ENCODE measurements at places on chromosomes 2 and 18. TPM values are rescaled to one million over a fixed set of nuclear protein-coding genes. Genes with fewer than 3 reads are reported as not detected.

Gene ANKRD36B
- total RNA-seq: 108 TPM

Gene ADGRF3
- 1.8 TPM for total RNA-seq

Gene STK36
- total RNA-seq: 10.5 TPM

Gene RNF152
- 0.39 TPM for total RNA-seq

Gene WNT10A
- 10.8 TPM for total RNA-seq

Gene NT5DC4
- total RNA-seq: not detected

Gene NEU2
- total RNA-seq: not detected

Gene RBKS
- total RNA-seq: 25.3 TPM

Gene CRYBA2
- total RNA-seq: not detected

Gene GALR1
- not detected for total RNA-seq

Gene ST3GAL5
- 25.8 TPM for total RNA-seq

Gene NTSR2
- not detected for total RNA-seq

Gene OLA1
- 36.9 TPM for total RNA-seq

GRCh38 chr2:135076556-135076955 lies 24.5 kb downstream of the RAB3GAP1 start:
- no peak overlapping the region for H3K27ac ChIP-seq
- H3K4me1 ChIP-seq: peaks cover 6% of the 10 kb centered on the region
- no peaks in the 10 kb centered on the region for H3K27me3 ChIP-seq
- peaks cover 8% of the 10 kb centered on the region for H3K36me3 ChIP-seq

- H3K27me3 ChIP-seq: no peaks in the 10 kb centered on the region
- H3K4me1 ChIP-seq: no peaks in the 10 kb centered on the region
- H3K4me3 ChIP-seq: no peak overlapping the region
These were observed 256.0 kb downstream of the VAPA start for GRCh38 chr18:10169814-10170213.

- H3K4me1 ChIP-seq: no peaks in the 10 kb centered on the region
- no peak overlapping the region for H3K27ac ChIP-seq
- peaks cover 91% of the 10 kb centered on the region for H3K36me3 ChIP-seq
- no peaks in the 10 kb centered on the region for H3K27me3 ChIP-seq
These were observed 19.0 kb upstream of the SAG start for GRCh38 chr2:233288663-233289062.

- H3K36me3 ChIP-seq: no peaks in the 10 kb centered on the region
- H3K4me3 ChIP-seq: no peak overlapping the region
- DNase-seq: no peak
- H3K27ac ChIP-seq: no peak overlapping the region
These were observed 263.1 kb upstream of the ID2 start for GRCh38 chr2:8418721-8419120.

GRCh38 chr2:133608291-133608690 lies 40.0 kb upstream of the NCKAP5 start:
- no peaks in the 10 kb centered on the region for H3K27me3 ChIP-seq
- no peak for DNase-seq
- H3K4me1 ChIP-seq: no peaks in the 10 kb centered on the region
- no peak overlapping the region for H3K4me3 ChIP-seq

DNA sequence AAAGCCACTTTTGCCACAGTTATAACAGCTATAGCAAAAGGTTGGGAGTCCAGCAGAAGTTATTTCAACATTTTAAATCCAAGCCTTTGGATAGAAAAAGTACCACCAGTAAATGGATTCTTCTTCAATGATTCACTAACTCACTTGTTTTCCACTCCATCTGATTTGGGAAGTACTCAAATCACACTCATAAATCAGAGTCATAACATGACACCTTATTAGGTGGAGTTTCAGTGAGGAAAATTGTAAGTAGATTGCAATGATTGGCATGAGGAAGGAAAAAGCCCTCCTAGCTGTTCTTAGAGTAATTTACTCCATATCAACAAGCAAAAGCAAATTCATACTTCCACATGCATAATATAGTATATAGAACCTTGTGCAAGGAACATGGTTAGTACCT lies 132.9 kb downstream of the NR4A2 start:
- no peak for DNase-seq
- H3K27ac ChIP-seq: no peak overlapping the region
- no peaks in the 10 kb centered on the region for H3K36me3 ChIP-seq

DNA sequence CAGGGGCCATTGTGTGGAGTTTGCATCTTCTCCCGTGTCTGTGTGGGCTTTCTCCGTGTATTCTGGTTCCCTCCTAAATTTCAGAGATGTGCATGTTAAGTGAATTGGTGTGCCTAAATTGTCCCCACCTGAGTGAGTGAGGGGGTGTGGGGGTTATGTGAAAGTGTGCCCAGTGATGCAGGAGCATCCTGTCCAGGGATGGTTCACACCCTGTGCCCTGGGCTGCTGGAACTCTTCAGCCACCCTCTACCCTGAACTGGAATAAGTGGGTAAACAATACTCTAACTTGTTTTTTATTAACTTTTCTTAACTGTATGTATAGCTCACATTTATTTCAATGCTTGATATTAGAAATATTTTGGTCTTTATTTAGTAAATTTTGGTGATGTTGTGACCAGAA lies 56.0 kb downstream of the UBE2E3 start:
- no peaks in the 10 kb centered on the region for H3K27me3 ChIP-seq
- H3K4me1 ChIP-seq: no peaks in the 10 kb centered on the region
- H3K4me3 ChIP-seq: no peak overlapping the region
- no peaks in the 10 kb centered on the region for H3K36me3 ChIP-seq
- no peak for DNase-seq

DNA sequence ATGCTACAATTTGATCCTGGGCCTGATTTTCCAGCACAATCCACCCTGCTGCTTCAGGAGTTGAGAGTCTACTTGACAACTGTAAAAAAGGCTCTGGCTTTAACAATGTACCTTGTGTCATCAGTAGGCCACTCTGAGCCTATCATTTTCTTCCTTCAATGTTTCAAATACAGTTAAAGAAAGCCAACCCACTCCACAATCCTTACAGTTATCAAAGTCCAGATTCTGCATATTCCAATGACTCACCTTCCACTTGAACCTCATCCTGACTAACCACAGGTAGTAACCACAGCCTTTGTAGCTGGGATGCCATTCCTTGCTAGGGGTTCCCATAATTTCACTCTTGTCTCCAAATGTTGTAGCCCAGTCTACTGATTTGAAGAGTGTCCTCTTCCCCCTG lies 35.5 kb upstream of the AQP4 start:
- no peaks in the 10 kb centered on the region for H3K36me3 ChIP-seq
- H3K4me3 ChIP-seq: no peak overlapping the region
- H3K4me1 ChIP-seq: no peaks in the 10 kb centered on the region
- no peak for DNase-seq
- no peak overlapping the region for H3K27ac ChIP-seq

- H3K36me3 ChIP-seq: no peaks in the 10 kb centered on the region
- DNase-seq: no peak
- no peaks in the 10 kb centered on the region for H3K4me1 ChIP-seq
- H3K27me3 ChIP-seq: no peaks in the 10 kb centered on the region
- no peak overlapping the region for H3K27ac ChIP-seq
These were observed 216.5 kb downstream of the KLHL29 start for GRCh38 chr2:23601301-23601965.

- H3K36me3 ChIP-seq: no peaks in the 10 kb centered on the region
- no peak for DNase-seq
- H3K27ac ChIP-seq: no peak overlapping the region
These were observed 26.1 kb upstream of the FN1 start for GRCh38 chr2:215461836-215462532.

- H3K4me1 ChIP-seq: no peaks in the 10 kb centered on the region
- DNase-seq: no peak
- peaks cover 12% of the 10 kb centered on the region for H3K27me3 ChIP-seq
- no peak overlapping the region for H3K27ac ChIP-seq
- H3K36me3 ChIP-seq: no peaks in the 10 kb centered on the region
These were observed 11.6 kb downstream of the ECEL1 start for GRCh38 chr2:232476045-232476444.

- H3K36me3 ChIP-seq: no peaks in the 10 kb centered on the region
- no peak overlapping the region for H3K27ac ChIP-seq
- DNase-seq: no peak
- H3K4me1 ChIP-seq: peaks cover 42% of the 10 kb centered on the region
- H3K27me3 ChIP-seq: no peaks in the 10 kb centered on the region
These were observed 114.4 kb downstream of the SMAD7 start for GRCh38 chr18:48836231-48836805.

GRCh38 chr2:113012436-113013335 lies 7.4 kb downstream of the IL36A start:
- DNase-seq: no peak
- H3K27ac ChIP-seq: no peak overlapping the region
- no peak overlapping the region for H3K4me3 ChIP-seq
- H3K27me3 ChIP-seq: peaks cover 4% of the 10 kb centered on the region
- no peaks in the 10 kb centered on the region for H3K4me1 ChIP-seq

DNA sequence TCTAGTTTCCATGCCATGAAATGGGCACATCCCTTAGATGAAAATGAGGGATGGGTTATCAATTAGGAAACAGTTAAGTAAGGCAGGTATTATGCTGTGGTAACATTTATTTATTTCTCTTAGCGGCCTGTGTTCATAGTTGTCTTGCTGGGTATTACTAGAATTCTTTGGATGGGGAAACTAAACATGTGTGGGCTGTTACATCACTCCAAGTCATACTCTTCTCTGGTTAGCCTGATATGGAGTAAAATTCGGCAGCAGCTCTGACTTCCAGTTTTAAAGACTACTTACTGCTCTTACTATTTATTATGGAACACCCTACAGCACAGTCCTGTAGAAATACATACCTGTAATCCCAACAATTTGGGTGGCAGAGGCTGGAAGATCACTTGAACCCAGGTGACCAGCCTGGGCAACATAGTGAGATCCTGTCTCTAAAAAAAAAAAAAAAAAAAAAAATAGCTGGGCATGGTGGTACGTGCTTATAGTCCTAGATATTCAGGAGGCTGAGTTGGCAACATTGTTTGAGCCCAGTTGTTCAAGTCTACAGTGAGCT lies 33.1 kb upstream of the RASGRP3 start:
- H3K4me1 ChIP-seq: no peaks in the 10 kb centered on the region
- peaks cover 8% of the 10 kb centered on the region for H3K27me3 ChIP-seq
- no peak overlapping the region for H3K27ac ChIP-seq

GRCh38 chr2:110897966-110898365 lies 165.6 kb downstream of the ACOXL start:
- no peaks in the 10 kb centered on the region for H3K36me3 ChIP-seq
- DNase-seq: no peak
- H3K27ac ChIP-seq: no peak overlapping the region
- H3K27me3 ChIP-seq: peaks cover 4% of the 10 kb centered on the region

GRCh38 chr2:118322406-118322805 lies 234.1 kb downstream of the INSIG2 start:
- H3K27me3 ChIP-seq: peaks cover 11% of the 10 kb centered on the region
- no peaks in the 10 kb centered on the region for H3K36me3 ChIP-seq
- H3K27ac ChIP-seq: no peak overlapping the region
- no peak overlapping the region for H3K4me3 ChIP-seq
- H3K4me1 ChIP-seq: no peaks in the 10 kb centered on the region
- no peak for DNase-seq

DNA sequence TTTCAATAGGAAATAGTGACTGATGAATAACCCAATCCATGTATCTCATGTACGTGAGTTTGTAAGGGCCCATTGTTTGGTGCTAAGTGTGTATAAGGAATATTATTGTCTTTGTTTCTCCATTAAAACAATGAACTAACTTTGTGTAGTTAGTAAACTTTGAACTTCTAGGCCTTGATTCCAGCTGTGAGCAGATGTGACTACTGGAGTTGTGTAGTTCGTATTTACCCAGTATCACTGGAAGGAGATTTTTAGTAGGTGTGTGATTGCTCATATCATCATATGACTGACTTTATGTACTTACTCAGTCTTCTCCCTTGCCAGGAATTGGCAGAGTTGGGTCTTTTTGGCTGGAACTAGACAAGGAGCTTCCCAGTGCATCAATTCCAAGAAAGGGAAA lies 227.4 kb downstream of the AGPS start:
- no peak for DNase-seq
- H3K4me3 ChIP-seq: no peak overlapping the region
- H3K36me3 ChIP-seq: no peaks in the 10 kb centered on the region
- peaks cover 11% of the 10 kb centered on the region for H3K4me1 ChIP-seq

GRCh38 chr2:238492840-238493239 lies 66.1 kb downstream of the ASB1 start:
- H3K36me3 ChIP-seq: no peaks in the 10 kb centered on the region
- no peak overlapping the region for H3K27ac ChIP-seq
- no peaks in the 10 kb centered on the region for H3K27me3 ChIP-seq
- H3K4me1 ChIP-seq: peaks cover 10% of the 10 kb centered on the region
- no peak for DNase-seq
- no peak overlapping the region for H3K4me3 ChIP-seq

DNA sequence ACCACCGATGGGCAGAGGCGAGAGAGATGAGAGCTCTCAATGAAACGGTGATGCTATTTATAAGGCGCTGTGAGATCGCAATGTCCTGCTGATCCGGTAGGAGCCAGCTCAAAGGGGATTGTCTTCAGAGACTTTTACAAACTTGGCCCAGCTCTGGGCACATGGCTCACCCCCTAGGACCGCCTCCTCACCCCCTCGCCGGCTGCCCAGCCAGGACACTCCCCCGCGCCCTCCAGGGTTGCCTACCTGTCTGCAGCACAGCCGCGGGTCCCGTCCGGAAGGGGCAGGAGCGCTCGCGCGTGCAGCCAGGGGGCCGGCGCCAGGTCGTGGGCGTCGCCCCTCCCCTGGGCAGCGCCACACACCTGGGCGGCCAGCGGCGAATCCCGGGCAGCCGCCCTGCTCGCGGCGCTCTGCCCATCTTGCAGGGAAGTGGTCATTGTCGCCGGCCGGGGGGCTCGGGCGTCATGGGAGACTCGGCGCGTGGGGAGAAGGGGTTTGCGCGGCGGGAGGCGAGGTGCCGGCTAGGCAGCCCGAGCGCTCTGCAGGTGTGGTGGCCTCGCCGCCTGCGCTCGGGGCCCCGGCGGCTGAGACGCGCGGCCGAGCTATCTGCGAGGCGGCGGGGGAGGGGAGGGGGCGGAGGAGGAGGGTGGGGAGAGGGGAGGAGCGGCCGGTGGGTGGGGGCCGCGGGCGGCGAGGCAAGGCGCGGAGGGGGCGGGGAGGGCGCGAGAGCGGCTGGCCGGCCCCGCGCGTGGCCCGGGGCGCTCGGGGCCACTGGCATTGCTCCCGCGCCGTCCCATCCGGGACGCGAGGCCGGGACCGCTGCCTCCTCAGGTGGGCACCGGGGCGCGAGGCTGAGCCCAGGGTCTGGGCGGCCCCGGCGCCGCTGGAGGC lies at the start of gene GRB14:
Gene GRB14 (minus strand): TSS at position 610 of the 891 bp plus-strand sequence. CDS start 173 bp downstream, at position 437.
- no peak within 1 kb of the TSS for H3K27ac ChIP-seq
- H3K4me1 ChIP-seq: no peaks in the 10 kb centered on the region
- no peak for DNase-seq
- no peak within 1 kb of the TSS for H3K4me3 ChIP-seq

GRCh38 chr2:30334762-30335363 lies 103.5 kb downstream of the LBH start:
- no peak for DNase-seq
- H3K4me3 ChIP-seq: peak overlapping the region; percentile 82
- H3K27ac ChIP-seq: peak overlapping the region; percentile 81
- no peaks in the 10 kb centered on the region for H3K36me3 ChIP-seq

- no peaks in the 10 kb centered on the region for H3K36me3 ChIP-seq
- peak overlapping the region; percentile 70 for H3K4me3 ChIP-seq
- peaks cover 18% of the 10 kb centered on the region for H3K27me3 ChIP-seq
- H3K4me1 ChIP-seq: peaks cover 12% of the 10 kb centered on the region
- peak; percentile 74 for DNase-seq
These were observed 11.9 kb upstream of the MLPH start for GRCh38 chr2:237474931-237475703.
